ENCODE measurements at places on chromosomes 13 and 19. TPM values are rescaled to one million over a fixed set of nuclear protein-coding genes. Genes with fewer than 3 reads are reported as not detected.
A peak's percentile ranks its signal among the peaks of the same experiment; 100 is the strongest.

DNA sequence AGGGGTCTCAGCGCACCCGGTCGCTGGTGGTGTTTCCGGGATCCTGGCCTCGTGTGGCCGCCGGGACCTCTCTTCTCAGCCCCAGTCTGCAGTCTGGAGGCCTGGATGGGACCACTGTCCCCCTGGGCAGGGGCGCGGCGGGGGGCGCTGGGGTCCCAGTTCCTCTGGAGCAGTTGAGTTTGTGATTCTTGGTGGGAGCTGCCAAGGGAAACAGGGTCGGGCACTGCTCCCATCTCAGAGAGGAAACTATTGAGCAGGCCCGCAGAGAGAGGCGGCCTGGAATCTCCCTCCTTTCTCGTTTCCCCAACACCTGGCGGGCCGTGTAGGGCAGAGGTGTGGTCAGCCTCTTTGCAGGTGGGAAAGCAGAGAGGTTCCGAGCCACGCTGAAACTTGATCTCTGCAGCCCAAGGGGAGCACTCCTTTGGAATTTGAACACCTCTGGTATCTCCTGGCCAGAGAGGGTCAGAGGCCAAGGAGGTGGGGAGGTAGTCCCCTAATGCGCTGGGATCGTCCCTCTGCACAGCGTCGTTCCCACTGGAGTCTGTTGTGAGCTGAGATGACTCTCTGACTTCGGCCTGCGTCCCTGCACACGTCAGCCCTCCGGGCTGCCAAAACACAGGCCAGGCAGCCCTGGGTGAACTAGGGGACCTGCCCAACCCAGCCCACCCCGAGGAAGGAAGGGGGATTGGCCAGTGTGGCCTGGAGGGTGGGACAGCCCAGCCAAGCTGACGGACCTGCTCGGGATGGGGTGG, 741 bp downstream of the PLEKHF1 start:
- DNase-seq: no peak

The MYO16 gene
- polyA plus RNA-seq: 19.7 TPM

DNA sequence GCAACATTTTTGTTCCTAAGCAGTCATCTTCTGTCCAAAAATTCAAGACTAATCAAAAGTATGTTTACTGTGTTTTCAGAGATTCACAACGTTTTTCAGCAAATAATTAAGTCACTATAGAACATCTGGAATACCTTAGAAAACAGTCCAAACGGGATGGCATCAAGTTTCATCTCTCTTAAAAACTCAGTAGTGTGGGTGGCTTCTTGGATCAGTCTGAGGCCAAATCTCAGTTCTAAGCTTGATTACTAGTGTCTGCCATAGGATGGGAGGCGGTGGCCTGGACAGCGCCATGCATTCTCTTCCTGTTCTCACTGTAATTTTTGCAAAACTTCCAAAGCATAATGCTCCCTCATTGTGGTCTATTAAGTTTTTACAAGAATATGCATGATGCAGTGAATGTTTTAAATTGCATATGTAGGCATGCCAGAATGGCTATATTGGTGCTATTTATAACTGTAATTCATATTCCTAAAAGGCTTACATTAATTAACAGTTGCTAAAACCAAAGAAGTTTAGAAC, 37.1 kb downstream of the ANKRD10 start:
- DNase-seq: no peak

- DNase-seq: no peak
Measured at GRCh38 chr13:98797456-98797855, 45.0 kb upstream of the SLC15A1 start.

GRCh38 chr13:80359414-80359777, 18.5 kb upstream of the SPRY2 start:
- no peak for DNase-seq

The KCTD15 gene
- polyA plus RNA-seq: not detected

The COL4A1 gene
- polyA plus RNA-seq: 657 TPM

- peak; percentile 57 for DNase-seq
Measured at GRCh38 chr19:47790398-47790814, 11.9 kb downstream of the SELENOW start.

- DNase-seq: no peak
Measured at GRCh38 chr13:32036757-32037156, 5.2 kb downstream of the FRY start.

DNA sequence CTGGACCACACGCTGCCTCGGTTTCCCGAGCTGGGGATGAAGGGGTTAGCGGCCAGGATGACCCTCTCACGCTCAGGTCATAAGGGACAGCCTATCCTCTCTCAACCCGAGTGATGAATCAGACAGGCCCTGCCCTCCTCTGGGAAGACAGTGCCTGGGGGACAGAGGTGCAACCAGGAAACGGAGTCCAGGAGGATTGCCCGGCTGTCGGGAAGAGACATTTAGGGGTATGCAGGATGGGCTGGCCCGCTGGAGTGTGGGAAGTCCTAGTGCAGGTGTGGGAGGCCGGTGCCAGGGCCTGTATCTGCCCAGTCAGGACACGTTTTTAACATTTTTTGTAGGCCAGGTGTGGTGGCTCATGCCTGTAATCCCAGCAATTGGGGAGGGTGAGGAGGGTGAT, 8.3 kb downstream of the LSM7 start:
- DNase-seq: no peak

- no peak for DNase-seq
Measured at GRCh38 chr19:11061952-11062351, 27.3 kb upstream of the LDLR start.

- no peak for DNase-seq
Measured at GRCh38 chr19:48413879-48414587, 20.6 kb downstream of the GRIN2D start.

The TMEM38A gene
- 142 TPM for polyA plus RNA-seq

All from muscle of arm (tissue), 14 donors.